Ecto neural progenitor cell (in vitro differentiated cells): ENCODE measurements at places on chromosomes 1 and 21.

DNA sequence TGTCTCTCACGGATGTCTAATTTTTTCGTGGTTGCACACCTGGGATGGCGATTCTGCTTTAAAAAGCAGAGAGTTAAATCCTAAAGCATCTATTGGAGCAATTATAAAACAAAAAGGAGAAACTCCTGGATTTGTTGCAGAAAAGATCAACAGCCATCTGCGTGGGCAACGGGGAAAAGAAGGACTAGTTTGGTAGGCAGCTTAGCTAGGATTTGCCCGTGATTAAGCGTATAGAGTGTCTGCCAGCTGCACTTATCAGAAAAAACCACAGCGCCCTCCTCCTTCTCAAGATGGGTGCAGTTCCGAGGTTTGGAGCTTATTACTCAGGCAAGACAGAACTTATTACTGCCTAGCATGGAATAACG is 526 bp upstream of the SLC25A24 start:
- peak; percentile 43 for DNase-seq

GRCh38 chr1:161342821-161343220 is 24.9 kb downstream of the CFAP126 start:
- no peak for DNase-seq

GRCh38 chr1:236018885-236019453 is 45.9 kb downstream of the NID1 start:
- DNase-seq: no peak

GRCh38 chr21:35850542-35851103 is 209.7 kb downstream of the SETD4 start:
- no peak for DNase-seq

DNA sequence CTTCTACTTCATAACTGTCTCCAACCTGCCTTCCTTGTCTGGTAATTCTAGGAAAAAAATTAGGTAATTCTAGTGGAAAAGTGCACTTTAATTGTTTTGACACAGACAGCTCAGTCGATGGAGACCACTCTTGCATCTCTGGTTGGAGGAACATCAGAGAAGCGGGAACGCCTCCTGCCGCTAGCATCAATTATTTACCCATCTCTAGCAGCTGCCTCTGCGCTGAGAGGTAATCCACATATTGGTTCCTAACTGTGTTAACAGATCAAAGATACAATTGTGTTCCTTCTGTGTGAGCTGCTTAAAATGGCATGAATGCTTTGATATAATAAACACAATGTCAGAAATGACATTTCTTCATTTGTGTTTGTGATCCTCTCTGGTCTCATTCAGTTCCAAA is 33.3 kb downstream of the C2CD2 start:
- no peak for DNase-seq

DNA sequence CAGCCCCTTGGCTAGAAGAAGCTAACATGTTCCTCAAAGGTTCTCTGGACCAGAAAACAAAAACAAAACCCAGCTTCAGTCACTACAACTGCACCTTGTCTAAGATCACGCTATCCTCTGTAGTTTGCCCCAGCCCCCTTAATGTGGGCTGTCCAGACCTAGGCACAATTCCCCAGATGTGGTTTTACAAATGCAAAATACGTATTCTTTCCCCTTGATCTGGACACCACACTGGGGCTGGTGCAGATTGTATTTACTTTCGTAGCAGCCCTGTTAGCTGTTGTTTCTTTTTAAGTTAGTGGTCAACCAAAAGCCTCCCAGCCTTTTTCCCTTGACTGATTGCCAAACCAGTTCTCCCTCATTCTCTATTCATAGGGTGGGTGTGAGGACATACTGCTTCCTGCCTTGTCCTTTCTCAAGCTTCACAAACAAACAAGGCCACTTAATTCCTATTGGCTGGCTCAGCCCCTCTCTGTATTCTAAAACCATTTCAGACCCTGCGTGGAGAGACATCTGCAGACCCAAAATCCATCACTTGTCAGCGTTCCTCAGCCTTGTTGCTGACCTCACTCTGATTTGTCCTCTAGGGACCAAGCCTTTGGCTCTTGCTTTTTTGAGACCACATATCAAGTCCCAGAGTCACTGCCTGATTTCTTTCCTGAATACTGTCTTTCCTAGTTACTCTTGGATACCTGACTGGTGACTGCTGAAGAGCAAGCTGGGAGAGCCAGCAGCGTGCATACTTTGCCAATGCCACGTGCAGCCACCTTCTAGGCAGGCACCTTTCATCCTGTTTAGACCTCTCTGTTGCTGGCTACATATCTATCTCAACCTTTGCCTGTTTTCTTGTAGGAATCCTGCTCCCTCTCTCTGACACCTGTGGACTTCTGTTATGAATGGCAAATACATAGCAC is 96.4 kb upstream of the RAB3GAP2 start:
- no peak for DNase-seq

DNA sequence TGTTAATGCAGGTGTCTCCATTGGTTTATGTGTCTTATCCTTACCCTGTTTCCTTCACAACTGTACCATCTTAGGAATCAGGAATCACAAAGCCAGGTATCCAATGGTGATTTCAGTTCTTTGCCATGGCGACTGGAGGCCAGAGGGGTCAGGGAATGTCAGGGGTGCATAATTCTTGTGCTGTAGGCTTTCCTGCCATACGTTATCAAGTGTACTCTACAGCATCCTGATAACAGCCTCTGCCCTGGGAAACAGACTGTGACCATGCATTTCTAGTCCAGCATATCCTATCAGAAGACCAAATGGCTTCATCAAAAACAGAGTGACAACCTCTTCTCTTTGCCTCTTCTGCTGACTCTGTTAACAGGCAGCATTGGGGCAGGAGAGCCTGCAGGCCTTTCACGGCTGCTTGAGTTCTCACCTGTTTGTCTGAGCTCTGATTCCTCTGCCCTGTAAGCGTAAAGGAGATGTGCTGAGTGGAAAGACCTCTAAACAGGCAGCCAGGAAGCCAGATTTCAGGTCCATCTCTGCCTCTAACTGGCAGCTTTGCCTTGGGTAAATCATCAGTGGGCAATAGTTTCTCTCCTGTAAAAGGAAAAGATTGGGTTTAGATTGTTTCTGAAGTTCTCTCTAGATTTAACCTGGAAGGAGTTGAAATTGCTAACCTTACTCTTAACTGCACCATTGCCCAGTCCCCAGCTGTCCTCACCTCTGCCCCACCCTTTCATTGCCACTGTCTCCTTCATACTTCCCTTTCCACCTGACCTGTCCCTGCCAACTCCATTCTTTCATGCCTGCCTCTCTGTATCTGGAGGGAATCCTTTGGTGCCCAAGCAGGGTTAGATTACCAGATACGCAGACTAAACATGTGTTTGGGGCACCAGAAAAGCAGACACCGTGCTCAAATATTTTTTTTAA is 80.2 kb downstream of the LRRC8D start:
- no peak for DNase-seq

- DNase-seq: no peak
Observed at GRCh38 chr1:78587211-78587610, 33.0 kb upstream of the IFI44L start.

GRCh38 chr1:41663671-41664400 is 179.4 kb upstream of the EDN2 start:
- DNase-seq: no peak

- DNase-seq: no peak
Observed at GRCh38 chr1:244789276-244789580, 46.2 kb upstream of the COX20 start.

DNA sequence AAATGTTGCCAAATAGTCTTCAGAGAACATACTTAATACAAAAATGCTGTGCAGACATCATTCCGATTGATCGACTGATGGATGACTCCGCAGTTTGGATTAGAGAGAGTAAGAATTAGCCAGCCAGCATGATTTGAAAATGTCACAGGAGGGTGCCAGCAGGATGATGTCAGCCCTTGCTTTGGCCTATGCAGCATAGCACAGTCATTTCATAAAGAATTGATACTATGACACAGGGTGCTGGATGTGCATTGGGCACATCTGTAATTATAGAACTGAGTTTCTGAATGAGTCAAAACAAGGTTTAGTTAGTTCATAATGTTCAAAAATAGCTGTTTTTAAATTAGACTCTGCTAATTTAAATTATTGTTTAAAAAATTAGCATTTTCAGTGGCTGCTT is 21.6 kb upstream of the TRAF5 start:
- no peak for DNase-seq

DNA sequence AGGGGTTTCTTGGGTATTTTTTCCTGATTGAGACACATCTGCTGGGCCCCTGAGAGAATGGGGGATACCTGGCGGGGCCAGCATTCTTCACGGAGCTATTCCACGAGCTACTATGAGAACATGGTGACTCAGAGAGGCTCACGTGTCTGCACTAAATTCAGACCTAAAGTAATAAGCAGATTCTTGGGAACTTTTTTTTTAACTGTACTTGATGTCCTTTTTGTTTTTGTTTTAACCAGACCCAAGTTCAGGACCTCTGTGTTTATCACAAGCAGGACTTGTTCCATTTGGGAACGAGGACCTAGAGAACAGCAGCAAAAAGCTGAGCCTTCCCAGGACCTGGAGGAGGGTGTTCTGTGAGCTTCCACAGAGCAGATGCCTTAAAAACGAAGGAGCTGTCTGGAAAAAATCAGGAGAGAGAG is 44.0 kb downstream of the EVA1C start:
- no peak for DNase-seq

GRCh38 chr1:201624741-201625225 is 85.9 kb downstream of the NAV1 start:
- DNase-seq: no peak

DNA sequence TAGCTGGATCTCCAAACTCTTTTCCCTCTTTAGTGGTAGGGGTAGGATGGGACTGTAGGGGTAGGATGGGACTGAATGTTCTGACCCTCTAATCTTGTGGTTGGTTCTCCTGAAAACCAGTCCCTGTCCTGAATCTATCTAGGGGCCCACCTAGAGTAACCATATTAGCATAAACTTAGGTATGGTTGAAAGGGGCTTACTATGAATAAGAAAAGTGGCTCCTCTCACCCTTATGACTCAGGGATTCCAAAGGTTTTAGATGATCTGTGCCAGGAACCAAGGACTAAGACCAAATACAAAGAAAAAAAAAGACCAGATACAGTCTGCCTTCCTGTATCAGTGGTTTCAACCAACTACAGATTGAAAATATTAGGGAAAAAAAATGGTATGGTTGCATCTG is 28.9 kb downstream of the RNF2 start:
- DNase-seq: no peak

DNA sequence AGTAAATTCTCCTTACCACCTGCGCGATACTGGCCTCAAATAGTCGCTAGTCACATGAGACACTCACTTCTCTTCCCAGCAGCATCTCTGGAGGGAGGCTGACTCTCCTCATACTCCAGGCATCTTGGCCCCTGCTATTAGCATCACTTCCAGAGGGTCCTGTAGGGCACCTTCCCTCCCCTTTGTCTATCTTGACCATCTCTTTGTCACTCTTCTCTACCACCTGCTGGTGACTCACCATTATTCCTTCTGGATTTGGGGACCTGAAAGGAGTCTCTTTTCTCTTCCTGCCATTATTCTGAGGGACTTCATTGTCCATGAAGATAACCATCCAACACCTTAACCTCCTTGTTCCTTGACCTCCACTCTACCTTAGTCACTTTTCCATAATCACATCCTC is 31.7 kb upstream of the GPR37L1 start:
- no peak for DNase-seq

GRCh38 chr1:54363925-54364324 is 42.3 kb downstream of the SSBP3 start:
- no peak for DNase-seq

DNA sequence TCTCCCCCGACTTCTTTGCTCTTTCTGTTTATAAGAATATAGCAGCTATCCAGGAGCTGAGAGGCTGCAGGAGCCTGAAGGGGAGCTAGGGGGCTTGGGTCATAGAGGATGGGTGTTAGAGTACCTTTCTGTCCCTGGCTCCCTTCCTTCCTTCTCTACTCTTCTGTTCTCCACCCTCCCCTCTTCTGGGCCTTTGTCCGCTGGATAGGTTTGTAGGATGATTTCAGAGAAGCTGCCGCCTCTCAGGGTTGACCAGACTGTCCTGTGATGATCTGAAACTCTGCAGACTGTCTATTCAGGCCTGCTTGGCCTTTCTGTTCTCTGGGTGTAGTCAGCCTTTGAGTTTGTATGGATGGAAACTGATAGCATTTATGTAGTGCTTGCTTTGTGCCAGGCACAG is 26.3 kb downstream of the PPFIA4 start:
- DNase-seq: no peak

DNA sequence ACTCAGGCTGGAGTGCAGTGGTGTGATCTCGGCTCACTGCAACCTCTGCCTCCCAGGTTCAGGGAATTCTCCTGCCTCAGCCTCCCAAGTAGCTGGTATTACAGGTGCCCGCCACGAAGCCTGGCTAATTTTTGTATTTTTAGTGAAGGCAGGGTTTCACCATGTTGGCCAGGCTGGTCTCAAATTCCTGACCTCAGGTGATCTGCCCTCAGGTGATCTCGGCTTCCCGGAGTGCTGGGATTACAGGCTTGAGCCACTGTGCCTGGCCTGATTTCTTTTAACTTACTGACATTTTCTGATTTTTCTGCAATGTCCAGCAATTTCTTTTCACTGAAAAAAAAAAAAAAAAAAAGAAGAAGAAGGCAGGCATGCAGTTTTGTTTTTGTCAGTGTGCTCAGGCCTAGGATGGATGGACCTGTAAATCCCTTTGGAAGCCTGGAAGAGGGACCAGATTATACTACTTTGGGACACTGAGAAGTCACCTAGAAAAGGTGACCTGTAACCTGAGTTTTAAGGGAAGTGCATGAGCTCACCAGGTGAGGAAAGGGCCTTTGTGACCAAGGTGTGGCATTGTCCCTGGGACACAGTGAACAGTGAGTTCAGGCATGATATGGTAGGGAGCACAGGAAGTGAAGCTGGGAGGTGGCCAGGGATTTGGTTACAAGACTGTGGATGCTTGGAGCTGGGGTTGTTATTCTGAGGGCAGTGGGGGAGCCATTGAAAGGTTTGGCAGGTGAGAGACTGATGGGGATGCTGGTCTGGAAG is 2.7 kb upstream of the TMEM61 start:
- DNase-seq: peak; percentile 29

DNA sequence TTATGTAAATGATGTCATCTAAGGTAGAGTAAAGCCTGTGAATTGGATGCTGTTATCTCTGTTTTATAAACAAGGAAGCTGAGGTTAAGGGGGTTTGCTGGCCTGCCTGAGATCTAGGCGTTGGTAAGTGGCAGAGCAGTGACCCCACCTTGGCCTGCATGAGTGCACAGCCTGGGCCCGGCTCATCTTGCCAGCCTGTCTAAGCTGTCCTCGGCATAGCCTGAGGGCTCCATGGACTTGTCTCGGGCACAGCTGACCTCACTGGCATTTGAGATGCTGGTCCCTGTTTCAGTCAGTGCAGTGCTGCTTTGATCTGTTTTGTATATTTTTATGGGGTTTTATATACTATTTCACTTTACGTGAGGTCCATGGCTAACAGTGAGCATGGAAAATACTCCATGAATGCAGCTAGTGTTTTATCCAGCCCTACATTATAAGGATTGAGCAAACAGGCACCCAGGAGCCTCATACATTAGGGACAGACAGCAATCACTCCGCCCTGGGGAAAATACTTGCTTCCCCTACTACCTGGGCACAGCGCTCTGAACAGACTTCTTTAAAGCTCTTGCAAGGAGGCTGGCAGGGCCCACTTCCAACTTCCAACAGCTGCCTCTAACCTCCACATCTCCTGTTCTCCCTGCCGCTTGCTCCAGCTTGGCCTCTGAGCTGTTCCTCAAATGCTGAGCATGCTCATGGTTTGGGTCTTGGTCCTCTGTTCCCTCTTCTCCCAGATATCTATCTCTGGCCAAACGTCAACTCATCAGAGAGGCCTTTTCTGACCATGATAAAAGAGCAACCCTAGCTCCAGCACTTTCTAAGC is 150.6 kb upstream of the HMGB4 start:
- peak; percentile 22 for DNase-seq

- DNase-seq: no peak
Observed at GRCh38 chr1:226643611-226644540, 95.2 kb downstream of the ITPKB start.
